ENCODE measurements at places on chromosomes 3 and 15. TPM values are rescaled to one million over a fixed set of nuclear protein-coding genes. Genes with fewer than 3 reads are reported as not detected.

Gene NR2F2
- not detected for total RNA-seq

Gene APOD
- not detected for total RNA-seq

Gene RLBP1
- not detected for total RNA-seq

Gene ZNF660
- 0.53 TPM for total RNA-seq

Gene CCR3
- total RNA-seq: 0.18 TPM

Gene DNAH1
- total RNA-seq: 62.5 TPM

Gene VIPR1
- 8.0 TPM for total RNA-seq

Gene TMIE
- 5.4 TPM for total RNA-seq

All from naive thymus-derived CD4-positive, alpha-beta T cell (primary cell).